A549 treated with CpdA at 1 μM for 4 hours (cell line): ENCODE measurements at places on chromosomes 6 and 20. TPM values are rescaled to one million over a fixed set of nuclear protein-coding genes. Genes with fewer than 3 reads are reported as not detected.

HLA-DOB gene
- total RNA-seq = 0.10 to 0.29 TPM (median 0.22 TPM) in 3 of 5 replicates, not detected in the others

REM1 gene
- 0.09 to 0.13 TPM (median 0.10 TPM) in 3 of 5 replicates, not detected in the others for total RNA-seq

PDYN gene
- total RNA-seq = 0.03 TPM in 1 of 5 replicates, not detected in the others

MYB gene
- total RNA-seq = 0.30 to 1.2 TPM (median 0.63 TPM) in 5 replicates

LGSN gene
- 3.5 to 4.8 TPM (median 4.0 TPM) in 5 replicates for total RNA-seq

SLC2A10 gene
- not detected in 5 replicates for total RNA-seq

BTN2A1 gene
- 17.4 to 21.2 TPM (median 19.8 TPM) in 5 replicates for total RNA-seq

SMLR1 gene
- not detected in 5 replicates for total RNA-seq

SRPK1 gene
- total RNA-seq = 29.1 to 48.1 TPM (median 32.5 TPM) in 5 replicates
